ENCODE measurements at places on chromosomes 3 and 15.
A peak's percentile ranks its signal among the peaks of the same experiment; 100 is the strongest.

- DNase-seq, result no peak
These were observed 45.5 kb downstream of the HPS3 start for GRCh38 chr3:149174901-149175300.

DNA sequence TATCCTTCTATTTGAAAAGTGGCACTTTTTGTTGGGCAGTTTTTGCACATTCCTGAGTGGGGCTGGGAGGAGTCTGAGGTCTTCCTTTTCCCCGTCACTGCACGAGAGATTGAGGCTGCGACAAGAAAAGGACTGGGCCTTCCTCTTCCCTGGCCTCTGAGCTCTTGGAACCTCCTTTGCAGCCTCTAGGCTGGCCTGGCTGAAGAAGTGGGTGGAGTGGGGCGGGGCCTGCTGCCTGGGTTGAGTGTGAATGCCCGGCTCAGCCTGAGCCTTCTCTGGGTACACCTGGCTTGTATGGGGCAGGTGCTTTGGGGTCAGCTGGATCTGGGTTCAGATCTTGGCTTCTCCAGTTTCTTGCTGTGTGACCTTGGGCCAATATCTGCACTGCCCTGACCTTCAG is 43.1 kb downstream of the PLXNA1 start:
- DNase-seq, result no peak

- peak; percentile 25 for DNase-seq
These were observed 53.7 kb upstream of the ATP11B start for GRCh38 chr3:182739619-182740018.

- DNase-seq, result no peak
These were observed 44.5 kb upstream of the PDE8A start for GRCh38 chr15:84937144-84937543.

DNA sequence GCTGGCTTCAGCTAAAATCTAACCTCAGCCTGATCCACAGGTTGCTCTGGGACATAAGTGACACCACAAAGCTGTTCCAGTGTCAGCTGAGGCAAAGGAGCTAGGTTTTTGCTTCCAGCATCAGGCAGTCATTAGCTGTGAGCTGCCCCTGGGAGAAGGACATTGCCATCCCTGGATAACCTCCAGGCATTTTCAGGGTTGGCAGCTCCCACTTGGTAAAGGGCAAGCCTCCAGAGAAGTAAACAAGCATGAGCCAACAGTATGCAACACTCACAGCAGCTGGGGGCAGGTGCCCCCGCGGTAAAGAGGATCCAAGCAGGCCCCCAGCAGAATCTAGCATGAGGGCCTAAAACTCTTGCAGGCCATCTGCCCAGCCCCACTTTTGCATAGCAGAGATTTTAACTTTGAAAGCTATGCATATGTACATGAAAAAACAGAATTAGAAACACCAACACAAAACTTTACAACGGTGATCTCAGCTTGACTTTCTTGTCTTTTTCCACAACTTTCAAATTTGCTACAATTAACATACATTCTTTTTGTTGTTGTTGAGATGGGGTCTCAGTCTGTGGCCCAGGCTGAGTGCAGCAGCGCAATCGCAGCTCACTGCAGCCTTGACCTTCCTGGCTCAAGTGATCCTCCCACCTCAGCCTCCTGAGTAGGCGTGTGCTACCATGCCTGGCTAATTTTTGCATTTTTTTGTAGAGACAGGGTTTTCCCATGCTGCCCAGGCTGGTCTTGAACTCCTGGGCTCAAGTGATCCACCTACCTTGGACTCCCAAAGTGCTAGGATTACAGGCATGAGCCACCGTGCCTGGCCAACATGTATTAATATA is 83.8 kb upstream of the TPM1 start:
- no peak for DNase-seq

- DNase-seq, result no peak
These were observed 2.0 kb upstream of the SOX2 start for GRCh38 chr3:181709537-181710279.

DNA sequence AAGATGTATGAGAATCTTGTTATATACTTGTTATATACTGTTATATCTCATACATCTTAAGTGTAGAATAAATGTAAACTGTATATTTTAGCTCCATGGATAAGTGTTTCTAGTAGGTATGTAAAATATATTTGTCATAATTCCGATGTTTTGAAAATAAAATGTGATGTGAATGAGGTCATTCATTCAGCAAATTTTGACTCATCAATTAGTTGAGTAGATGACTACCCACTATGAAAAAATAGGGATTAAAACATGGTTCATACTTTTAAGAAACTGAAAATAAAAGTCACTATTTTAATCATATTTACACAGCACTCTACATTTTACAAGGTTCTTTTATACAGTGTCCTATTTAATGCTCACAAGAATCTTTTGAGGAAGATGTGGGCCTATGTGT is 28.4 kb upstream of the CNTN3 start:
- no peak for DNase-seq

- DNase-seq, result no peak
These were observed 45.0 kb upstream of the FSTL1 start for GRCh38 chr3:120495809-120496208.

DNA sequence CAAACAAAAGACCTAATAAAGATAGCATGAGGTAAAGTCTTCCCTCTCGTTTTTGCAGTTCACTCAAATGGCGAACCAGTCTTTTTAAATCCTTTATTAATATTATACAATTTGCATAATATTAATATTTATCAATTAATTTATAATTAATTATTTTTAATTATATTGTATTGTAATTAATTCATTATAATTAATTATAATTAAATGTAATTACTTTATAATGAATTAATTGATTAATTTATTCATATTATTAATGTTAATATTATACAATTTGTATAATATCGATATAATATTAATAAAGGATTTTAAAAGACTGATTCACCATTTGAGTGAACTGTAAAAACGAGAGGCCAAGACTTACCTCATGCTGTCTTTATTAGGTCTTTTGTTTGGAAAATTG is 1045.4 kb upstream of the CADM2 start:
- no peak for DNase-seq

DNA sequence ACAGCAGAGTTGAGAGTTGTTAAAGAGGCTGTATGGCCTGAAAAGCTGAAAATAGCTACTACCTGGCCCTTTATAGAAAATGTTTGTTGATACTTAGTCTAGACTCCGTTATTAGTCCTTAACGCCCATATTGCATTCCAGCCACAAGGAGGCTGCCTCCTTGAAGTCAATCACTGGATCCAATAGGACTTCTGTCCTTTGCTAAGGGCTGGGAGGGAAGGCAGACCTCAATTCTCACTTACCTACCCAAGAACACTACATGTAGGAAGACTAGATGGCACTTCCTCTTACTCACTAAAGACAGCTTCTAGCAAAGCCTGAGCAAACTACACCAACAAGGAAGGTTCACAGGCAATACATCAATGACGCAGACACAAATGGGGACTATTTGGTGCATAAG is 139.5 kb upstream of the HACD2 start:
- DNase-seq, result no peak

DNA sequence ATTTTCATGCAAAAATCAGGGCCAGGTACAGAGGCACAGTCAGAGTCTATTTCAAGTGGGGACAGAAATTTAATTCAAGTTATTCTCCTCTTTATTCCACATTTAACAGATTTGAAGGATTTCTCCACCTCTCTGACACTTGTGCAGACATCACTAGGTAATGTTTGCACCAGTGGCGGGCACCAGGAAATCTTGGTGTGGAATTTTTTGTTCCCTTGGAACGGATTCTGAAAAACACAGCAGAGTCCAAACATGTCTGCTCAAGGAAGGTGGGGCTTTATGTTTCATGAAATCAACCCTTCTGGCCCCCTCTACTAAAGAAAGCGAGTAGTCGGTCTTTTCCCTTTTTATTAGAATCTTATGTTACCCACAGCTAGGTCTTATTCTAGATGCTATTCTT is 271.2 kb upstream of the MDFIC2 start:
- no peak for DNase-seq
